ENCODE measurements at places on chromosomes 2 and 18. TPM values are rescaled to one million over a fixed set of nuclear protein-coding genes. Genes with fewer than 3 reads are reported as not detected.

ACVR2A gene
- total RNA-seq = 10.3 TPM

MAT2A gene
- total RNA-seq = 169 TPM

FBXO48 gene
- total RNA-seq = 1.2 TPM

ST6GAL2 gene
- not detected for total RNA-seq

NCKAP1 gene
- total RNA-seq = 308 TPM

DSC1 gene
- total RNA-seq = 0.09 TPM

OSBPL6 gene
- total RNA-seq = 3.5 TPM

SP110 gene
- 6.8 TPM for total RNA-seq

NEU2 gene
- total RNA-seq = not detected

LINC00305 gene
- not detected for total RNA-seq

TCF23 gene
- not detected for total RNA-seq

SAG gene
- not detected for total RNA-seq

EFHD1 gene
- 15.0 TPM for total RNA-seq

TTLL4 gene
- total RNA-seq = 57.1 TPM

CD207 gene
- not detected for total RNA-seq

RAD51AP2 gene
- total RNA-seq = not detected

KCTD1 gene
- total RNA-seq = 20.7 TPM

KLHL30 gene
- total RNA-seq = 0.80 TPM

TMEM178A gene
- total RNA-seq = 2.9 TPM

TXNDC2 gene
- total RNA-seq = 0.11 TPM

MAL gene
- 171 TPM for total RNA-seq

CFC1B gene
- not detected for total RNA-seq

TUBA3E gene
- total RNA-seq = not detected

BUB1 gene
- total RNA-seq = 45.7 TPM

CD8A gene
- total RNA-seq = 0.28 TPM

LANCL1 gene
- 33.4 TPM for total RNA-seq

EGR4 gene
- not detected for total RNA-seq
